Astrocyte of the hippocampus (primary cell): ENCODE measurements at places on chromosomes 3 and 15.

- DNase-seq = no peak
These were observed 43.2 kb downstream of the SLC6A20 start for GRCh38 chr3:45753095-45753494.

- no peak for DNase-seq
These were observed 405.6 kb downstream of the MAGI1 start for GRCh38 chr3:65633018-65633638.

DNA sequence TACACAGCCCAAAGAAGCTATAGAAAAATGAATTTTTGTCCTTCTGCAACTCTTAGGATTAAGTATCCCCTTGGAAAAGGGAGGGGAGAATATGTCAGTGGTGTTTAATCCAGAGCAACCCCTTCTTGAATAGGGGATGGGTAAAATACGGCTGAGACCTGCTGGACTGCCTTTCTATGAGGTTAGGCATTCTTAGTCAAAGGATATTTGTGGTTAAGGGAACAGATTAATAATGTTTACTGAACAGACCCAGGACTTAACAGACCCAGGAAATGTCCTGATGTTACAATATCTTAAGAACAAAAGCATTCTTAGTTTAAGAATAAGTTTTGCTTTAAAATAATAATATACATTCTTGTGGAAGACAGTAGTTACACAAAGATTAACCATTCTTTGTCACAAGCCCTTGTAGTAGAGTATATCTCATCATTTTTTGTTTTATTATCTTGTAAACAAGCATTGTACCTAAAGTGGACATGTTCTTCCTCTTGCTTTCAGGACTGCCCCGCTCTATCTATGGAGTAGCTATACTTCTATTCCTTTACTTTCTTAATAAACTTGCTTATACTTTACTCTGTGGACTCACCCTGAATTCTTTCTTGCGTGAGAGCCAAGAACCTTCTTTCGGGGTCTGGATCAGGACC, 43.8 kb upstream of the B3GALNT1 start:
- DNase-seq = peak; percentile 50

GRCh38 chr3:79038636-79039035, 729.2 kb downstream of the ROBO1 start:
- DNase-seq = no peak

- DNase-seq = no peak
These were observed 11.4 kb downstream of the ACAA1 start for GRCh38 chr3:38125305-38126120.

DNA sequence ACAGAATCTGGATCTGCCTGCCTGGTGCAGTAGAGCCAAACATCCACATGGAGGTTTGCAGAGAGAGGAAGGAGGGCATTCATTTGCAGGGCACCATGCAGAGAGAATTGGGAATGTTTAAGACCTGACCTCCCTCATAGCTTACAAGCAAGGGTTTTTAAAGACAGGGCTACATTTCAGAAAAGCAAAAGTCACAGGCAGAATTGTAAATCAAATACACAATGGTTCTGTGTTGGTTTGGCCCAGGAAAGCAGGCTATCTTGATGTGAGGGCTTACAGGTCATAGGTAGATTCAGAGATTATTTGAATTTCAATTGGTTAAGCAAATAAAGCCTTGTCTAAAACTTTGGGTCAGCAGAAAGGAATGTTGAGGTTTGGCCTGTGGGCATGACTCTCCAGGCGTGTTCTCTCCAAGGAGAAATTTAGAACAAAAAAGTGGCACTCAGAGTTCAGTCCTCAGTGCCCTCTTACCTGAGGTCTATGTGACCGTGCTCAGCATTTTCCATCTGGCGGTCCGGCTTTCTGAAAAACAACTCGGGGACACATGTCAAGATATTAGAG, 91.5 kb downstream of the CD47 start:
- peak; percentile 84 for DNase-seq

GRCh38 chr3:80040067-80040466, 272.3 kb upstream of the ROBO1 start:
- peak; percentile 31 for DNase-seq

DNA sequence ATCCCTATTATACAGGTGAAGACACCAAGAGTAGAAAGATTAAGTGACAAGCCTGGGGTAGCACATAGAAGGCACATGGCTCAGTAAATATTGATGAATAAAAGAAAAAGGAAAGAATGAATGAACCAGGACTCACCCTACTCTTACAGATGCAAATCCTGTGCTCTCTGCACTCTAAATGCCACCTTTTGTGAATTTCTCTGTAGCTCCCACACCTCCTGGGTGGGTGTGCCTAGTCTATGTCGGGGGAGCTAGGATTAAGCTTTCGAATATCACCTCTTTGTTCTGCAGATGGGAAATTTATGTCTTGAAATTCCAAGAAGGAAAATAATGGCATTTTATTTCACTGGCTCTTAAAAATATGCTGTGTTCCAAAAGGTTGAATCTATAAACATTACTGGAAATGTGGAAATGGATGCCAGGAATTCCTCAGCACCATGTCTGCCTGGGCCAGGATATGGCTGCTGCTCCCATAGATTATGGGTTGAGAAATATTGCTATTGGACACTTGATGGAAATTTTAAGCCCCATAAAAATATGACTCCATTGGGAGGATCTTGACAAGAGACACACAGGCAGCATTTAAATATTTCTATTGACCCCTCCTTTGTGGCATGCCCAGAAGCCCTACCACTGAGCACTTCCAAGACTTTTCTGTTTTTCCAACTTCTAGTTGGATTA, 43.3 kb downstream of the CCNB2 start:
- DNase-seq = peak; percentile 49

GRCh38 chr3:54131026-54131605, 8.8 kb downstream of the CACNA2D3 start:
- no peak for DNase-seq

GRCh38 chr15:40793216-40793989, 13.5 kb upstream of the ZFYVE19 start:
- DNase-seq = peak; percentile 90

DNA sequence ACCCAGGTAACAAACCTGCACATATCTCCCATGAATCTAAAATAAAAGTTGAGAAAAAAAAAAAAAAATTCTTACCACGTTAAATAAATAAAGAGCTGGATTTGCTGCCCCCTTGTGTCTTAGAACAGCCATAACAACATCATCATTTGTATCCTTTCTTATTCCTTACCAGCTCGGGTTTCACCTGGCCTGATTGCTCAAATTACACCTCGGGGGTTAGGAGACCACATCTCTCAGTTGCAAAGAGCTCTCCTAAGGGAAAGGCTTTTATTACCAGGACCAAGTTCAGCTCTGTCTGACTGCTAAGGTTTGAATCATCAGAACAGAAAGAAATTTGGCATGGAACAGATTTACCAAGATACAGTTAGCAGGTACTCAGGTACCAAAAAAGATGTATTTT, 25.8 kb upstream of the RPL39L start:
- DNase-seq = peak; percentile 70

- no peak for DNase-seq
These were observed 326.7 kb upstream of the TBL1XR1 start for GRCh38 chr3:177523872-177524438.

GRCh38 chr15:70277556-70277955, 179.8 kb upstream of the TLE3 start:
- no peak for DNase-seq

DNA sequence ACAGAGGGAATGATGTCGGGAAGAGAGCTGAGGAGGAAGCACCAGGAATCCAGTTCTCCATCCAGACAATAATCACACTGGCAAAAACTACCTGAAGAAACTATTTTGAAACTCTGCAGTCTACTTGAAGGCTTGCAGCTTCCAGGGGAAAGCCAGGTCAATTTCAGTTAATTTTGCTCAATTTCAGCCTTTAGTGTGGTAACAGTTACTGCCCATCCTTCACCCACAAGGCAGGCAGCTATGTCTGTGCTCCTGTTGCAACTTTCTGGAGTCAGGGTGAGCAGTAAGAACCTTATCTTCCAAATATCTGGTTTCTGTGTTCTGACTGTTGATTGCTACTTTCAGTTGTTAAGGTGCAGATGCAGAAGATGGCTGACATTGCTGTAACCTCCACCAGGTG, 221.7 kb downstream of the ADAMTS17 start:
- no peak for DNase-seq

DNA sequence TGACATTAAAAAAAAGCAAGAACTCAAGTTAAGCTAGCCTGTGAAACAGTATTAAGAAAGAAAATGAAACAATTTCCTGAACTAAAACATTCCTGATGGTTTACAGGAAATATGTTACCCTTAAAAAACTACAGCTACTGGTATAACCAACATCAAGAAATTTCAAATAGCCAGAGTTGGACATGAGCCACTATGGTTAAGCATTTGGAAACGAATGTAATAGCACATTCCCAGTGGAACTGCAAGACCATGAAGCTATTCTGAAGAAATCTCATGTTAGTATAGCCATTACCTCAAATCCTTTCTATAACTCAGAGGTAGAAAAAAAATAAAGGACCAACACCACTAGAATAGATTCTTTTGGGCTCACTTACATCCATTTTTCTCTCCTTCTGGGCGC, 30.2 kb downstream of the CPNE4 start:
- peak; percentile 85 for DNase-seq

DNA sequence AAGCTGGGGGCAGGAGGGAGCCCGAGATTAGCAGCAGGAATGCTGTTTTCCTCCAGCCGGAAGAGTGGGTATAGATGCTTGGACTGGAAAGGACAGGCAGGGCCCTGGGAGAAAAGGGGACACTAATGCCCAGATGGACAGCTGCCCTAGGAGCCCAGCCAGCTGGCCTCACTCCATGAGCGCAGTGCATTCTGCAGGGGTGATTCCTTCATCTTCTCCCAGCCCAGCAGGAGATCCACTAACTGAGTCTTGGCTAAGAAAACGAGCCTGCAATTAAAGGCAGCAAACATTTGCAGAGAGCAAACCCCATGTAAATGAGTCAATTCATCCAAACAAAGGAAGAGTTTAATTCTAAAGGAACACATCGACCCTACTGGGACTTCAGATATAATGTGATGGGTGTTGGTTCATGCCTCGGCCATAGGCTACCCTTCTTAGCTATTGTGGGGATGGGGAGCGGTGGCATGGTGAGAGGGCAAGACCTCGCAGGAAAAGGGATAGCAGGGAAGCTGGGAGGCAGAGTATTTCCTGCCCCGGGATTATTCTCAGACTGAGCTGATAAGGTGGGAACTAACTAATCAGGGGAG, 13.3 kb upstream of the MINAR1 start:
- DNase-seq = peak; percentile 23

DNA sequence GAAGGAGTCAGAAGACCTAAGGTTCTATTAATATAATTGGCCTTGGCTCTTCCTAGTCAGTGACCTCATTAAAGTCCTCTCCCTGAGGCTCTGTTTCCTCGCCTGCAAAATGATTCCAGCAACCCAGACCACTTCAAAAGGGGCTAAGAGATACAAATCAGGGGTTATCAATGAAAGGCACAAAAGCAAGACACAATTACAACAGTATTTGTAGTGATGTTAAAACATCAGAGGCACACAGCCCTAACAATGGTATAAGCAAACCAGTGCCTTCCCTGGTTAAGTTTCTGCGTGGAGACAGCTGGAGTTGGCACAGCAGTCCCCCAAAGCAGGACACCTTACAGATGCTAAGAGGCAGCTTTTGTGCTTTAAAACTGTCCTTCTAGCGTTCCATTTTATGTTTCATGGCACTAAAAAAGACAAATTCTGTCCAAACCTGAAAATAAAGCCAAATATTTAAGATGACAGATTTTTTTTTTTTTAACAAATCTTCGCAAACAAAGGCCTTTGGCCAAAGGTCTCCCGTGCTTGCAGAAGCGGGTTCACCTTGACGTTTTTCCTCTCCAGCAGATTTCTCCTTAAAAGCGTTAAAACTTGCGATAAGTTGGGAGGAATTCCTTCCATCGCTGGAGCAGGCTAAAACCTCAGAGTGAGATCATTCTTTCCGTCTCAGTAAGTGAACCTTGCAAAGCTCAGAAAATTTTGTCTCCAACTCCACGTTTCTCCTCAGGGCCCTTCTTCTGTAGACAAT, 999 bp downstream of the ZNF280D start:
- DNase-seq = peak; percentile 84

- no peak for DNase-seq
These were observed 142.2 kb downstream of the GREM1 start for GRCh38 chr15:32859996-32860395.

- DNase-seq = no peak
These were observed 486.8 kb upstream of the ALCAM start for GRCh38 chr3:104879919-104880318.

DNA sequence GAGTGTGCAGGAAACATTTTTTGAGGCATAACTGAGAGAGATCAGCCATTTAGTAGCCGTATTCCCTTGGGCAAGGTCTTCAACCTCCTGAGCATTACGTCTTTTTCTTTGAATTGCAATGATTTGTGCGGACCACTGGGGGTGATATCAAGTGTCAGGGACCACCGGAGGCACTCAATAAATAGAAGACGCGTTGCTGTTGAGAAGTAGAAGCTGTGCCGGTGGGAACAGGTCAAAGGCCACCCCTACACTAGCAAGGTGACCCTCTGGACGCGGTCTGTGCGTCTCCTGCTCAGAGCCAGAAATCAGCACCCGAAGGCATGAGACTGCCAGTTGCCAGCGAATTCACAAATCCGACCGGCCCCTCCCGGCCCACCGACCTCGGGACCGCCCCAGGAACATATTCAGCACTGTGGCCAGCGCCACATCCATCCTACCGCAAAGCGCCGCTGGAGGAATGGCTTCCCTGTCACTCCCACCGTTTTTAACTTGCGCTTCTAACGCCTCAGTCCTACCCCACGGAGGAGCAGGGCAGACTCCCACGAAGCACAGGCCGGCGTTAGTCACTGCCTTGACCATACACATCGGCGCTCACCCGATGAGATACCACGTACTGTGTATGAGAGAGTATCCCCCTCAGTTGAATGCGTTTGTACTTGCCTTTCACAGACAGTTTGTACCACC, 1.4 kb upstream of the GHSR start:
- peak; percentile 77 for DNase-seq

- no peak for DNase-seq
These were observed 39.7 kb downstream of the SLC28A1 start for GRCh38 chr15:84924077-84924731.

DNA sequence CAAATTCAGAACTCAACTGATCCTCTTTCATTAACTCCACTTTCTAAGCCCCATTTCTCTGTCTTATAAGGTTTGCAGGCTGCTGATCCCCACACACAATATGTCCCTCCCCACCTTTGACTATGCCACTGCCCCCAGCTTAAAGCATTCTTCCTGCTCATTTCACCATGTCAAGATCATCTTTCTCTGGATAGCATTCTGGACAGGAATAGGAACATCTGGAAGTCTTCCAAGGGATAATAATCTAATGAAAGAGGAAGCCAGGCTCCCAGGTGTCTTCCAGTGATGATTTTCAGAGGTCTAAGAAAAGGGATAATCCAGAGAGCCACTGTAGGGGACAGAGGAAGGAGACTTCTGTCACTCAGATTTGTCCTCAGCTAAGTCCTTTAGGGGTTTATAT, 54.6 kb upstream of the GALNT15 start:
- no peak for DNase-seq

- peak; percentile 51 for DNase-seq
These were observed 53.9 kb downstream of the COPS2 start for GRCh38 chr15:49101536-49101935.

GRCh38 chr15:25173241-25174028, 218.6 kb downstream of the SNRPN start:
- DNase-seq = no peak

GRCh38 chr3:27923349-27924068, 201.4 kb upstream of the EOMES start:
- DNase-seq = no peak

GRCh38 chr3:186368717-186369116, 6.7 kb upstream of the DGKG start:
- DNase-seq = no peak
